ENCODE measurements at places on chromosomes 2 and 18.
A peak's percentile ranks its signal among the peaks of the same experiment; 100 is the strongest.

DNA sequence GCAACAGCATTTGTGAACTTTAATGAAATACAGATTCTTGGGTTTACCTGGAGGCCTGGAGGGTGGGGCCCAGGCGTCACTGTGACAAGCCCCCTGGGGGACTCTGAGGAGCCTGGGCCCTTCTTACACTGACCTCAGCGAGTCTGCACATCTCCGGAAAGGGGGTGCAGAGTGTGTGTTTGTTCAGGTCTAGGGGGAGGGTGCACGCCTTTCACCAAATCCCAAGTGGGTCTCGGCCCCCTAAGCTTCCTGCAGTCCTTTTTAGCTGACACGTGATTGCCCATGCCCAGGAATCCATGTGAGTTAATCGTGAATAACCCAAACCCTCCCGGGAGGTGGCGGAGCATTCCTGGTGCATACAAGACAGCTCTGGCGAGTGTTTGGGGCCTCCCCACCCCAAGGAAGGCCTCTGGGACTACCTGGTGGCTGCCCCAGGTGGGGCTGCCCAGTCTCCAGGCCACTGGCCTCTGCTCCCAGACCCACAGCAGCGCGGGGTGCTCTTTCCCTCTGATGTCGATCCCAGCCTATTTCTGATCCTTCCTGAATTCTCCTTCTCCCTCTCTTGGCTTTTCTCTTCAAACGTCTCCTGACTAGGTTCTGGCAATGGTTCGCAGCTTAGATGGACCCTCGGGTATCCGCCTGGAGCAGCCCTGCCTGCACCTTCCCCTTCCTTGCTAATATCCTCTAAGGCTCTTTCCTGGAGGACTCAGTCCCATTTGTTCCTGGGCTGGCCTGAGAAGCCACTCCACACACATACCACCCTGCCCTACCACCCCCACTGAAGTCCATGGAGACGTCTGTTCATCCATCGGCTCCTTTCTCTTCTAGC, 10.0 kb downstream of the NGEF start:
- no peak for DNase-seq

GRCh38 chr2:20092226-20092900, 40.9 kb upstream of the LAPTM4A start:
- no peak for DNase-seq

DNA sequence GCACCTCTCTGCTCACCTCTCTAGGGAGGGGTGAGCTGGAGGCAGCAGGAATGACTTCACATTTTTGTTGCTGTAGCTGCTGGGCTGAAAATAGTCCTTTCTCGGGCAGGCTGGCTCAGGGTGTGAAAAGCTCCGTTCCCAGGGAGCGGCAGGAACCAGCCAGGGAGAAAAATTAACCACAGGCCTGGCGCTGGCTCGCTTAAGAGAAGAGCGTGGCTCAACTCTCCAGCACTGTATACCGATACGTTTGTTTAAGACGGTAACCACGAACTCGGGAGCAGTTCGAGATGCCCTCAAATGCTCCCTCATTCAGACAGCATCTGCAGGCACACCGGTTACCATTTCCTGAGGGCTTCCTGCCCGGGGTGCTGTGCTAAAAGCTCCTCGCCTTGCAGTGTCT, 129.6 kb downstream of the CELF4 start:
- DNase-seq = no peak

- no peak for DNase-seq
These were observed 7.7 kb upstream of the LYPD1 start for GRCh38 chr2:132677661-132678060.

- peak; percentile 18 for DNase-seq
These were observed 588 bp upstream of the CCDC93 start for GRCh38 chr2:118014492-118014824.

- no peak for DNase-seq
These were observed 2.3 kb upstream of the NPPC start for GRCh38 chr2:231928481-231928880.

DNA sequence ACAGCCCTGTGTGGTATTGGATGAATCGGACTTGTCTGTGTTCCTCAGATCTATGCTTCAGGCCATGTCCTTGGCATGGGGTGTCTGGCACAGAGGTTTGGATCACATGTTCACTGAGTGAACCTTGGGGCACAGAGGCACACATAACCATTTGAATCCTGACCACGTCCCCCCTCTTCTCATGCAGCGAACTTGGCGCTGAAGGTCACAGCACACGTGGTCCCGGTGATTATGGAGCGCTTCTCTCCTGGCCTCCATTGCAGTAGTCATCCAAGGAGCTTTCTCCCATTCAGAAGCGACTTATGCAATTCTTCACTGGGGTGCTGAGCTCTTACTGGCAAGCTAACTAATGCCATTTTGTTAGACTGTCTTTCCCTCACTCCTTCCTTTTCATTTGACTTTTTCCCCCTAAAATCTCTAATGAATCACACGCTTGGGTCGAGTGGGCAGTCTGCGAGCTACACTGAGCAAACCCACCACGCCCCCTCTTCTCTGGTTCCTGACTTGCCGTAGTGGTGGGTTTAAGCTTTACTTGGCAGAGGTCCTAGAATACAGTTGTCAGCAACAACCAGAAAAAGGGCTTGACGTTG, 59.4 kb downstream of the KCNG2 start:
- no peak for DNase-seq

GRCh38 chr2:149572102-149572953, 15.2 kb downstream of the MMADHC start:
- DNase-seq = no peak

- DNase-seq = no peak
These were observed 54.5 kb upstream of the TMEM87B start for GRCh38 chr2:112000399-112001135.

- DNase-seq = no peak
These were observed 134.5 kb downstream of the LRRTM1 start for GRCh38 chr2:80169811-80170594.

DNA sequence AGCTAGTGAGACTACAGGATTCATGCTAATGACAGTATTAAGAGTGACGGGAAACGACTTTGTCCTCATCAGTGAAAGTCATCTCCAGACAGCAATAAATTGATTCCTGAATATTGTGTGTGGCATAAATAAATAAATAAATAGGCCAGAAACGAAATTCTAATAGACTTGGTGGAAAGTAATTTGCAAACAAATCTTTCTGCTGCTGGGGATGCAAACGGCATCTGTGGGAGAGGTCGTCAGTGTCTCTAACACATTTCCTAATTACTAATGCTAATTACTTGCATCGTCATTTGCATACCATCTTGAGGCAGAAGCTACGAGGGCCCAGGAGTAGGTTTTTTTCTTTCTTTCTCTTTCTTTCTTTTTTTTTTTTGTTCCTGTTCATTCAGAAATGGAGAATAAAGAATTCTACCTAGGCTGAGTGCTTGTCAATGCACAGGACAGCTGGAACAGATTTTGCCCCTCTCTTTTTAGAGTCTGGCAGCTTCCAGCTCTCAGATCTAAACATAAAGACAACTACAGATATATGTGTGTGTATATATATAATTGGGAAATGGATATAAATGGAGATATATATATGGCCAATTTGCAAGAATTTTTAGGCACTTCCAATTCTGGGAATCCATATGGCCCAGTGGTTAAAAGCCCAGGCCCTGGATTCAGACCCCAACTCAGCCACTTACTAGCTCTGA, 75.1 kb downstream of the SPP2 start:
- DNase-seq = no peak

GRCh38 chr2:157223624-157224205, 33.8 kb upstream of the GALNT5 start:
- DNase-seq = no peak

DNA sequence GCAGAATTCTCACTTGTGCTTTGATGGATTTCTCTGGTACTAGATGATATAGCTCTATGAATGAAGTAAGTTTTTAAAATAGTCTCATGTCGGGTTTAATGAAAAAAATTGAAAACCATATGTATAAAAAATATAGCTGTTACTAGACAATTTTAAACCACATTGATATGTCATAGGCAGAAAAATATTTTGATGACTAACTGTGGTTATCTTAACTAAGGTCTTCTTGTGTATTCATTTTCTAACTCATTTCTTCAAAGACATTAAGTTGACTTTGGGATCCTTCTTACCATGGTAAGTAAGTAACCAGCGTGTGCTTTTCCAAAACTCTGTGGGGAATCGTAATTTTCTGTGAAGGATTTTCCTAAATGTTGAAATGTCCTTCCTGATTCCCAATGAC, 160.9 kb upstream of the COL3A1 start:
- no peak for DNase-seq

DNA sequence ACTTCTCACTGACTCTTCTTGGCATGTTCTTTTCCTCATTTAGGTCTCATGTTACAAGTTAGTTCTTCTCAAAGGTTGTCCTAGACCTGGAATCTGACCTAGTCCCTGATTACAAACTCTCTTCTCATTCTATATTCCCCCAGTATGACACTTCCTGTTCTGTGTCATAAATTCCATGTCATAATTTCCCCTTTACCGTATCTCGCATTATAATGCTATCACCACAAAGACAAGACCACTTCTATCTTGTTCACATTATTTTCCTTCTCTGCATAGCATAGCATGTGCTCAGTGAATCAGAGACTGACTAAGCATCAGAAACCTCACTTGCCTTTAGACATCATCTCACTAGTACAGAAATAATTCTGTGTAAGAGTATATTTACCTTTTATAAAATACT, 63.6 kb upstream of the CAVIN2 start:
- DNase-seq = no peak

DNA sequence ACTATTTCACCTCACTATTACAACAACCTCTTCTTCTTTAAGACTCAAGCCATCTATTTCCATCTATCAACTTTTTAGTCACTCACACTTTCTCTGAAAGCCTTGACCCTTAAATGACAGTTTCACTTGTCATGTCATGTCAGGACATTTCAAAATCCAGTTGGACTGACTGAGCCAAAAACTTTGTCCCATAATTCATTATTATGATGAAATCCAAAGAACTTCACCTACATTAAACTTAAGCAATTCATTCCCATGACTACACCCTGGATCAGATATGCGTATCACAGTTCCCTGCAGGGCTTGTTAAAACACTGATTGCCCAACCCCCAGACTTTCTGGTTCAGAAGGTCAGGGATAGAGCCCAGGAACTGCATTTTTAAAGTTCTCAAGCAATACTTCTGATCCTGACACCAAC, 26.5 kb downstream of the LDAH start:
- no peak for DNase-seq

DNA sequence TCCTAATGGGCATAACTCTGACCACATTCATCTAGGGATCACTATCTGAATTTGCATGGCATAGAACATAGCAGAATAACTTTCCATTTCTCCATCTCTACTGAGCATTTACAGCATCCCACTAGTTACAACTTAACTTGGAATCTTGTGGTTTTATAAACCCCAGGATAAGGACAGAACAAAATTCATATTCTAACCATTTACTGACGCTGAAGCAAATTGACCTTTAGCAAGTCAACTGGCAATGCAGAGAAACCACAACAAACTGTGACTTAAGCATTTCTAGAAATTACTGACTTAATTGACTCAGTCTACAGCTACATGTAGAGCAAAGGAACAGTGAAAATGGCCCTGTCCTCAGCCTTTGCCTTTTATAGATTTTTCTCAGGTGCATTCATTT, 61.2 kb downstream of the DCC start:
- no peak for DNase-seq

DNA sequence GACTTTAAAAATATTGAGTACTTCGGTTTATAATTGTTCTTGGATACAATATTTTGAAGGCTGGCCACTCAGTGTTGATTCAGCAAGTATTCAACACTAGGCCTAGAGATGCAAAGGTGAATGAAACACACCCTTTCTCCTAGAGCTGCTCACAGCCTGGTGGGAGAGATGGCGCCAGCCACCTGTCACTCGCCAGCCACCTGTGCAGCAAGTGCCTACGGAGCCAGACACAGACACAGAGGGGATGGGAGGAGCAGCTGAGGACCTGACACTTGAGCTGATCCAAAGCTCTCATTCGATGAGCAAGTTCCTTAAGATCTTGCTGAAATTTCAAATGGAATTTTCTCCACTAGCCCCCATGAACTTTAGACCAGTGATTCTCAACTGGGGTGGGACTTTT, 151.1 kb upstream of the RIOK3 start:
- DNase-seq = no peak

DNA sequence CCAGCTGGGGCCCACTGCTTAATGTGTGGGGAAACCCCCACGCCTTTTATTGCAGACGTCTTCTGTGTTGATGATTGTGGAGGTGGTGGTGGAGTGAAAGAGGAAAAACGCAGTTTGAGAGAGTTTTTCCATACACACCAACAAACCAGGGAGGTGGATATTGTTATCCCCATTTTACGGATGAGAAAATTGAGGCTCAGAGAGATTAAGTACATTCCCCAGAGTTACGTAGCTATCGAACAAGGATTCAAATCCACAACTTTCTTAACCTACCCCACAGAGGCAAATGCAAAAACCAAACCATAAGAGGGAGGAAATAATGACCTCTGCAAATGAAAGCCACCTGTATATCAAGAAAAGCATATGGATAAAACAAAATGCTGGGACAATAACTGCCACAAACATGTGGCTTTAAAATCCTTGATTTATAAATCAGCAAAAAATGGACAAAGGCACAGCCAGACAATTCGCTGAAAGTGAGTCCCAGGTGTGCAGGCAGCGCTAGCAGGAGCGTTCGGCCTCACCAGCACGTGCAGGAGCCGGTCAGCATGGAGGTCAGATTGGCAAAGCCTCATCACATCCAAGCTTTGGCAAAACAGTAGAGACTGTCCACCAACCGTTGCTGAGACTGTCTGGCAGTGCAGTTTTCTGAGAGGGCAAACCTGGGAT, 12.6 kb upstream of the RAB17 start:
- no peak for DNase-seq

DNA sequence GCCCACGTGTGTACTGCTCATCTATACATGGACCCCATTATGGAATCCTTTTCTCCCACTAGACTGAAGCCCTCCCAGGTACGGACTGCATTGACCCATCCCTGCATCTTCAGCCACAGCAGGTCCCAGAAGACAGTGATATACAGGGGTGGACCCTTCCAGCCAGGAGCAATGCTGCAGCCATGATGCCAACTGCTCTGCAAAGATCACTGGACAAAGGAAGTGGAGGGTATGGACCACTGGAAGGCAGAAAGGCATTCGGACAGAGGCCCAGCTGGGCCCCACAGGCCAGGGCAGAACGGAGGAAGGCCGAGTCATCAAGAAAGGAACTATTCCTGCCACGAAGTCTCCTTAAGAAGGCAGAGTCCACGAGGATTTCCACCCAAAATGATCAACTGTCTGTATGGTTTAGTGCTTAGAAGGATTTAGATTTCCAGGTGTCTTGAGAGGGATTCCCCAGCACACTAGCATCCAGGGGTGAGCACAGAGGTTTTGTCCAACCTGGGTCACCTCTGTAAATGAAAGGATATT, 93.4 kb downstream of the TWIST2 start:
- DNase-seq = no peak

Measured in effector CD8-positive, alpha-beta T cell (primary cell).